ENCODE measurements at places on chromosomes 7 and 10. TPM values are rescaled to one million over a fixed set of nuclear protein-coding genes. Genes with fewer than 3 reads are reported as not detected.
A peak's percentile ranks its signal among the peaks of the same experiment; 100 is the strongest.

OR6B1 gene
- total RNA-seq = not detected

CABCOCO1 gene
- 3.5 TPM for total RNA-seq

PIP gene
- 12.6 TPM for total RNA-seq

DNA sequence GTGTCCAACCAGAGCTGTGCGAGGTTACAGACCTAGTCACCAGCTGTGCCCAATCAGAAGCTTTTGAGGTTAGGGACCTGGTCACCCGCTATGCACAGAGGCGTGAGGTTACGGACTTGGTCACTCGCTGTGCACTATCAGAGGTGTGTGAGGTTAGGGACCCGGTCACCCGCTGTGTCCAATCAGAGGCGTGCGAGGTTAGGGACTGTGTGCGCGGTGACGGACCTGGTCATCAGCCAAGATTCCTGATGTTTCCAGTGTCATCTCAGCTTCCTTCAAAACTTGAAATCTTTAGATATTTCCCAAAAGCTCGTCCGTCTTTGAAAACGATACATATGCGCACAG is 182.1 kb downstream of the DIP2C start:
- DNase-seq = no peak
- peaks cover 19% of the 10 kb centered on the region for H3K4me1 ChIP-seq
- H3K4me3 ChIP-seq = no peak overlapping the region
- no peak overlapping the region for H3K27ac ChIP-seq
- no peaks in the 10 kb centered on the region for H3K27me3 ChIP-seq
- H3K36me3 ChIP-seq = no peaks in the 10 kb centered on the region

DNA sequence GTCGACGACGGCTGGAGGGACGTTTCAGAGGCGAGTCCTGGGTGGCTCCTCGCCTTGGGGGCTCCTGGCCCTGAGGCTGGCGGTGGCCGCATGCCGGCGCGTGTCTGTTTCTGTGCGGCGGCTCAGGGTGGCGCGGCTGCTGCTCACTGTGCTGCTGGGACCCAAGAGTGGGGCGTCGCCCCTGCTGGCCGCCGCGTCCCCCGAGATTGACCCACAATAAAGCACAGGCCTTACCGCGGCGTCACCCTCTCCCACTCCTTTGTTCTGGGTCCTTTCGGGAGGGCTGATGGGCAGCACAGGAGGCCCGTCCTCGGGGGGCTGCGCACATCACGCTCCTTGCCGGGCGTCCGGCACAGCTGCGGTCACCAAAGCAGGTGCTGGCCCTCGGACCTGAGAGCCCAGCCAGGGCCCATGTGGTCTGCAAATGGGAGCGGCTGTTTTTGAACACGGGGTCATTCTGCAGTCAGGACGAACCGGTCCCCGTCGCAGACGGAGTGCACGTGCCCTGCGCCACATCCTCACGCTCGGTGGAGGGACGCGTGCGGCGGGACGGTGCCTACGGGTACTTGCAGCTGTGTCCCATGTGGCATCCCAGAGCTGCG is 19.2 kb downstream of the GET4 start:
- no peak overlapping the region for H3K27ac ChIP-seq
- H3K27me3 ChIP-seq = no peaks in the 10 kb centered on the region
- peaks cover 80% of the 10 kb centered on the region for H3K36me3 ChIP-seq
- no peak for DNase-seq
- no peak overlapping the region for H3K4me3 ChIP-seq
- H3K4me1 ChIP-seq = peaks cover 6% of the 10 kb centered on the region

DNA sequence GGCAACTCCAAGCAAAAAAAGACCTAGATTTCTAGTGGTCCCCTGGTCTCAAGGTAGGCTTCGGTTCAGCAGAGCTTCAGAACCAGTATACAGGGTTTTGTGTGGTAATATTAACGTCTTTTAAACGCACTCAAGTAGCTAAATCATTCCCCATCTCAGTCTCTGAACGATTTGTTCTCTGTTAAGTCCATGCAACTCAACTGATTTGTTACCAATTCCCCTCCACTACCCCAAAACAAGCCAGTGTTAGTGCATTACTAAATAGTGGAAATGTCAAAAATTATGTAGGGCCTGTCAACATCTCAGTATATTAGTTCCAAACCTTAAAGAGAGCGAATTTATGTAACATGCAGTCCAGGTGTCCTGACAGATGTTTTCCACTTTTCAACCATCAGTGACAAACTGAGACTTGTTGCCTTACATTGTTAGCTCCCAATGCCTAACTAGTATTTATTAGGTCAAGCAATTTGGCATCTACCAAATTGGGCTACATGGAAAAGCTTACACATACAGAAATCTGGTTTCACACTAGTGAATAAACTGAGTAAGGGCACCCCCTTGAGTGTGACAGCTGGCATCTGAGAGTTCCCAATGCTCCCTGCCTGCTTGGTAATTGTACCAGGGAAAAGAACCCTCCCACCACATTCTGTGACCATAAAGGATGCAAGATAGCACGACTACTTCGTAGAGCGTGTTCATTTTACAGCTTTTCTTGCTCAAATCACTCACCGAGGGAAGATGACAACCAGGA is 12.2 kb downstream of the HNRNPA2B1 start:
- no peak overlapping the region for H3K4me3 ChIP-seq
- no peak overlapping the region for H3K27ac ChIP-seq
- H3K4me1 ChIP-seq = peaks cover 39% of the 10 kb centered on the region
- no peak for DNase-seq
- peaks cover 68% of the 10 kb centered on the region for H3K36me3 ChIP-seq

DNA sequence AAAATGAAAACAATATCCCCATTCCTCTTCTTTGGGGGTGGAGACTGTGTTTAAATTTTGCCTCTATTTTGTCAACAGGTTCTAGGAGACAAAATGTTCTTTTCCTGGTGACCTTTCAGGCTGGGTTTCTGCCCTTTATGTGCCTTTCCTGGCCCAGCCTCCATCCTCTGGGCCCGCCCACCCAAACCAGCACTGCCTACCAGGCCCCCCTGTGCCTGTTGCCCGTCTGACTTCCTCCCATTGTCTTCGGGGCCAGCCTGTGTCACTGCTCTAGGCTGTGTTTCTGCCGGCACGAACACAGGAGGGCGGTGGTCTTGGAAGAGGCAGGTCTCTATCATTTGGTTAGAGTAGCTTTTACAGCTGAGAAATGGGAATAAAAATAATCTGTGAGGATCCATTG is 13.9 kb downstream of the TSPAN14 start:
- peak overlapping the region; percentile 22 for H3K4me3 ChIP-seq
- H3K4me1 ChIP-seq = peaks cover 100% of the 10 kb centered on the region
- peaks cover 54% of the 10 kb centered on the region for H3K36me3 ChIP-seq
- peak; percentile 83 for DNase-seq
- H3K27ac ChIP-seq = peak overlapping the region; percentile 81

DNA sequence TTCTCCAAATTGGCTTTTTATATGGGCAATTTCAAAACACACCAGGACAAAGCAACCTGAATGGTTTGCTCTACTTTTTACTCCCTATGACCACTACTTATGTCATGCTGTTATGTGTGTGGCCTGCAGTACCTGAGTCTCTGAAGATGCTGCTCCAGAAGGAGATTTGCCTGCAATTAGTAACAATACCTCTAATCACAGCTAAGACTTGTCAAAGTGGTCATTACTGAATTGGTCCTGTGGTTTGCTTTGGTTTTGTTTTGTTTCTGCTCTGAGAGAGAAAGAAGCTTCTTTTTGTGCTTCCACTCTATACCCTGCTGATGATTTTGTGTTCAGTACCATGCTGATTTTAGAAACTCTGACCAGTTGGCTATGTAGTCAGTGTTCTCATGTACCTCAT is 25.5 kb downstream of the HGF start:
- H3K36me3 ChIP-seq = peaks cover 5% of the 10 kb centered on the region
- DNase-seq = no peak
- no peaks in the 10 kb centered on the region for H3K27me3 ChIP-seq

GRCh38 chr10:29627201-29628132 is 7.3 kb downstream of the SVIL start:
- DNase-seq = no peak
- no peaks in the 10 kb centered on the region for H3K27me3 ChIP-seq
- peaks cover 33% of the 10 kb centered on the region for H3K4me1 ChIP-seq
- H3K4me3 ChIP-seq = no peak overlapping the region
- H3K27ac ChIP-seq = no peak overlapping the region
- no peaks in the 10 kb centered on the region for H3K36me3 ChIP-seq

- no peaks in the 10 kb centered on the region for H3K27me3 ChIP-seq
- no peak overlapping the region for H3K4me3 ChIP-seq
- DNase-seq = no peak
- H3K4me1 ChIP-seq = no peaks in the 10 kb centered on the region
Observed at GRCh38 chr7:108590606-108591005, 20.9 kb downstream of the DNAJB9 start.

DNA sequence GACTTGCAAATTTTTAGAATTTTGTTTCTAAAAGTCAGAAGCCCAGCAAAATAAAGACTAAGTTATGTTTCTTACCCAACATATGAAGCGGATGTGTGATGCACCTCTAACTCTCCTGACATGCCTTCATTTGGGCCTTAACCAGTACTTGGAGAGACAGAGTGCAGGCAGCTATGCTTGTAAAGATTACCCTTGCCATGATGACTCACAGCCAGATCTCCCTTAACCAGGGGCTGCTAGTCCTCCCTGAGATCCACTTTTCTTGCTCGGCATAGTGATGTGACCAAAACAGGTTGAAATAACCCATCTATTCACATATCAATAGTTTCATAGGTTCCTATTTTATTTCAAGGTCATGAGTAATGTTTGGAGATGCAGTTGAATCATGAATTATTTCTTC is 43.6 kb downstream of the PPP1R3A start:
- no peak overlapping the region for H3K4me3 ChIP-seq
- H3K4me1 ChIP-seq = no peaks in the 10 kb centered on the region
- H3K36me3 ChIP-seq = no peaks in the 10 kb centered on the region
- H3K27ac ChIP-seq = no peak overlapping the region
- no peak for DNase-seq

DNA sequence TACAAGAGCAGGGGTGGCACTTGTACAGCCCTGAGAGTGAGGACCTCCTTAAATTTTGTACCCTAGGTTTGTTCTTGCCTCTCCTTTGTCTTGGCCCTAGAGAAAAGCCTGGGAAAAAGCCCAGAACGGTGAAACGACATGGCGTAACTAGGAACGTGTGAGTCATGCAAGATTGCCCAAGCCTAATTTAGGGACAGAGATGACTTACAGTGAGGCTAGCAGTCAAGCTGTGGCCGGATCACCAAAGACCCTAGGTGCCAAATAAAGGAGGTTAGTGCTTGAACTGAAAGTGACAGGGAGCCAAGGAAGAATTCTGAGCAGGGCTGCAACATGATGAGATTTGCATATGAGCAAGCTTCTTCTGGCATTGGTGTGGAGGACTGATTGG is 25.1 kb downstream of the TBXAS1 start:
- peaks cover 37% of the 10 kb centered on the region for H3K4me1 ChIP-seq
- no peaks in the 10 kb centered on the region for H3K27me3 ChIP-seq
- H3K27ac ChIP-seq = peak overlapping the region; percentile 67
- H3K36me3 ChIP-seq = no peaks in the 10 kb centered on the region

DNA sequence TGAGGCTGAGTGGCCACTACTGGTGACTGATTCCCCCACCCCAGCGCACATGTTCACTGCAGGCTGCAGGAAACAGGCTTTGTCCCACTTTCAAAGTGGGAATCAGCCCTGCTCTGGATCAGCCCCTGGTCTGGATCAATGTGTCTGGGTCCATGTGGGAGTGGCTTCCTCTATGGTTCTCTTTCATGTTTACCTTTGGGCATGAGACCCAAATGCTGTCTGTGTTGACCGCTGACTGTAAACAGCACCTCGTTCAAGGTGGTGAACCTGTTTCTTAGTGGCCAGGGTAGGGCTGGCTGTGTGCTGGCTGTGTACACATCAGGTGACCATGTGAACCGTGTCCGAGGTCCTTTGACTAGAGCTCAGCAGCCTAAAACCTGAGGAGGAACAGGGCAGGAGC is 121.8 kb downstream of the CAMK1D start:
- H3K27ac ChIP-seq = no peak overlapping the region
- peaks cover 5% of the 10 kb centered on the region for H3K4me1 ChIP-seq
- no peak for DNase-seq
- H3K4me3 ChIP-seq = no peak overlapping the region

- H3K4me1 ChIP-seq = peaks cover 6% of the 10 kb centered on the region
- DNase-seq = no peak
- no peak overlapping the region for H3K4me3 ChIP-seq
- H3K27ac ChIP-seq = no peak overlapping the region
- H3K27me3 ChIP-seq = no peaks in the 10 kb centered on the region
Observed at GRCh38 chr7:130277763-130278643, 11.3 kb downstream of the CPA2 start.

GRCh38 chr10:24947304-24948097 is 4.9 kb downstream of the PRTFDC1 start:
- no peak for DNase-seq
- no peaks in the 10 kb centered on the region for H3K27me3 ChIP-seq
- no peak overlapping the region for H3K27ac ChIP-seq
- H3K4me3 ChIP-seq = no peak overlapping the region
- H3K36me3 ChIP-seq = no peaks in the 10 kb centered on the region

DNA sequence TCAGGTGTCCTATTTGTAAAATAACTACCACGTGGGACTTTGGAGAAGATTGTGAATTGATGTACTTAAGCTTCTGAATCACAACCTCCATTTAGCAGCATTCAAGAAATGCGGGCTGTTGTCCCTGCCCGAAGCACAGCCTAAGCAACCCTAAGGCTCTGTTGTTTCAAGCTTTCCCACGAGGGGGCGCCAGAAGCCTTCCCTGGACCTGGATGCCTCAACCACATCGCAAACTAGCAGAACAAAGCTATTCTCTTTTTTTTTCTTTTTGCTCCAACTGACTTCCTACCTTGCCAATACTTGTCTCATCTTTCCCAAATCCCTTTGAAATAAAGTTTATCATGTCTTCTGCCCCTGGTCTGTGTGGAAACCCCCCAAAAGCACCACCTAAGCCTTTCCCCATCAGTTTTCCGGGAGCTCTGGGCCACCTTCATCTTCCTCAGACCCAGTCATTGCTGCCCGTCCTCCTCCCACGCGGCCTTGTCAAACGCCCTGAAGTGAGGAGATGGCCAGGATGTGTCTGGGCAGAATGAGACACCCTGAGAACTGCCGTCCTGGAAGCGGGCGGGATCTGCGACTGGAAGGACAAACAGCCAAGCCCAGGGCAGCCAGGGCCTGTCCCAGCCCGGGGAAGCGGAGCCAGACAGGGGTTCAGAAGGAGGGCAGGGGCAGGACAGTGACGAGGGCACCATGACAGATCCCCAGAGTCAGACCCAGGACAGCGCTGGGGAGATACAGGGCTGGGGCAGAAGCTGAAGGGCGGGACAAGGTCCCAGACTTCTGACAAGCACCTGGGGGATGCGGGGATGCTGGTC is 112.7 kb downstream of the SLIT1 start:
- H3K27ac ChIP-seq = no peak overlapping the region
- peaks cover 25% of the 10 kb centered on the region for H3K27me3 ChIP-seq
- no peak overlapping the region for H3K4me3 ChIP-seq
- DNase-seq = peak; percentile 80
